ENCODE measurements at places on chromosomes 13 and 19.

GRCh38 chr13:97182111-97182890, 39.8 kb upstream of the MBNL2 start:
- no peak for DNase-seq

- no peak for DNase-seq
Measured at GRCh38 chr13:66518068-66518467, 712.1 kb downstream of the PCDH9 start.

- no peak for DNase-seq
Measured at GRCh38 chr13:106530171-106530851, 5.2 kb downstream of the EFNB2 start.

DNA sequence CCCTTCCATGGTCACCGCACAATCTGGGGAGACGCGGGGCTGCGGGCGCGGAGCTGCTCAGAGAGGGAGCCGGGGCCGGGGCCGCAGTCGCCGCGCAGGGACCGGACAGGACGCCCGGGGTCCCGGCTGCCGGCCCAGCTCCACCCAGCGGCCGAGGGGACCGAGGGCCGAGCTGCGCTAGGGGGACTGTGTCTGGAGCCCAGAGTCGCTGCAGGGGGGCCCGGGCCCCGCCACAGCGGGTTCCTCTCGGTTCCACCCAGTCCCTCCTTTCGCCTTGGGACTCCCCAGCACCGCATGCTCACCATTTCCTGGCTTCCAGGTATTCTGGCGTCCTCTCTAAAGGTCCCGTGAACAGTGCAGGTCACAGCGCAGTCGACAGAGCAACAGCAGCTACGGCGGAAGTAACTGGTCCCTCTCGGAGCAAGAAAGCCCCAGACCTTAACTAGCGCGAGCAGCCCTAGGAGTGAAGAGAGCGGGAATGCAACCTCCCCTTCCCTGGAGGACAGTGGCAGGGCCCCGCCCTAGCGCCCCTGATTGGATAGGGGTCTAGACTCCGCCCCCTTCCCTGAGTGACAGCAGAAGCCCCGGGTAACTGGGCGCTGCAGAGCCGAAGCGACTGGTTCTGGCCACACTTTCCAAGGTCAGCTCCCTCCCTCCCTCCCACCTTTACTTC, at the start of gene ZNF878:
Gene ZNF878, minus strand, starts transcription at position 465 of the 673 bp plus-strand sequence. Its CDS starts 160 bp downstream, at position 305.
- DNase-seq: peak; percentile 89

GRCh38 chr13:74575729-74576125, 441.5 kb upstream of the KLF12 start:
- DNase-seq: peak; percentile 90

GRCh38 chr13:44629465-44630183, 53.5 kb upstream of the TSC22D1 start:
- no peak for DNase-seq

GRCh38 chr13:29067306-29067945, 247.3 kb downstream of the MTUS2 start:
- DNase-seq: no peak

DNA sequence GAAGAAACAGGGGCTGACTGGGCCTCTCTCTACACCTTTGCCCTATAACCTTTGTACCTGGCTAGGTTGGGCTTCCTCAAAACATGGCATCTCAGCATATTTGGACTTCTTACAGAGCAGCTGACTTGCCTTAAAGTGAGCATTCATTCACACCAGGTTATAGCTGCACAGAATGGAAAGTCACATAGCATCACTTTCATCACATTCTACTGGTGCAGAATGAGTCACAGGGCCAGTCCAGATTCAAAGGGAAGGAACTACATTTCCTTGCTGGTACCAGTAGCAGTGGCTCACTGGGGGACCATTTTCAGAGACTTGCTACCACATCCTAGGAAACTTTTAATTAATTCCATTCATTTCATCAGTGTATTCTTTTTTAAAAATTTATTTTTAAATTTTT, 20.3 kb upstream of the TPTE2 start:
- no peak for DNase-seq

DNA sequence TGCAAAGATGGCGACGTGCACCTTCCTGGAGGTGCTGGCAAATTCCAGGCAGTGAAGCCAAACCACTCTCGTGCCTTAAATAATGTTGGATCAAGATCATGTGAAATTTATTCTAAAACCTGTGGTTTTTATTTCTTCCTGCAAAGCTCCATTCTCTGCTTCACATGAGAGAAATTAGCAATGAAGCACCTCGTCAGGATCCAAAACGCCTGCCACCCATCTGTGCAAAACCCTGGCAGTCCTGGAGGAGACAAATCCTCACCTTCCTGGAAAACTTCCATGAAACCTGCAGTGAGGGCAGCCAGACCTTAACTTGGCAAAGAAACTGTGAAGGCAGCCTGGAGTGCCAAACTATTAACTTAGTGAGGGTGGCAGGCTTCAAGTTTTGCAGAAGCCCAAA, 47.6 kb downstream of the CHST8 start:
- no peak for DNase-seq

DNA sequence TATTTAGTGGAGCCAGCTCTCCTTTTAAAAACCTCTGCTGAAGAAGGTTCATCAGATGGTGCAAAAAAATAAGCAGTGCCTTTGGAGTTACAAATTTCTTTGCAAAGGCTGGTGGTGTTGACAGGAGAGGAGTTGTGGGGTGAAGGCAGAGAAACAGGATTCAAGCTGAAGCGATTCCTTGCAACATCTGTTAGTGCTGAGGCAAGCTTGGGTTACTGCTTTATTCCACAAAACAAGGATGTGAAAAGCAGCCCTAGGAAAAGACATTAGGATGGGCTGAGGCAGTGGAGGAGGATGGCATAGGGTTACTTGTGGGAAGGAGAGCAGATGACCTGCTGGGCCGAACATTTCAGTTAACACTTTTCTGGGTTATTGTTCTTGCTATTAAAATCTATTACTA, 390.7 kb downstream of the DLEU7 start:
- DNase-seq: peak; percentile 37

GRCh38 chr13:106916329-106916976, 348.5 kb upstream of the ARGLU1 start:
- no peak for DNase-seq

DNA sequence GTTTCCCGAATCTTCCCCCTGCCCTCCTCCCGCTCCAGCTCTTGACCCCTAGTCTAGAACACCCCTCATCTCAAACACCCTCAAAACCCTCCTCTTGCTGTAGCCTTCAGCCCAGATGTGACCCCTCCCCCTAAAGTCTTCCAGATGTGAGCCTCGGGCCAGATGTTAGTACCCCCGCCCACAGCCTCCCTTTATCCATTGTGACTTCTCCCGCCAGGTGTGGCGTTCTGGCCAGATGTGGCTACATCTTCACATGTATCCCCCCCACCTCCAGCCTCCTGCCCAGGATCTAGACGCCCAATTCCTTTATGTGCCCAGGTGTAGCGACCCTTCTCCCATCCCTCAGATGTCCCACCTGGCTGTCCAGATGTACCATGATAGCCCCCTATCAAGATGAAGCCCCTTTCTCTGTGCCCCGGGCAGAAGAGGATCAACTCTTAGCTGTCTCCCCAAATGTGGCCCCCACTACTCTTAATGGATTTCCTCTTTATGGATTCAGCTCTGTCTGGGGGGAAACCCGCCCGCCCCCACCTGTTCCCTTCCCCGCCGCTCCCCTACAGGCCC, 517 bp upstream of the LTBP4 start:
- peak; percentile 68 for DNase-seq

GRCh38 chr19:52296773-52297600, at the start of gene ZNF480:
Gene ZNF480, plus strand, starts transcription at chr19:52297169. Its CDS starts 3,244 bp downstream, at chr19:52300413.
- DNase-seq: peak; percentile 85

- no peak for DNase-seq
Measured at GRCh38 chr19:15293781-15294491, 38.4 kb downstream of the BRD4 start.

- DNase-seq: no peak
Measured at GRCh38 chr13:100506154-100506553, 82.4 kb downstream of the GGACT start.

GRCh38 chr19:3478409-3479176, 1.7 kb downstream of the SMIM24 start:
- no peak for DNase-seq

DNA sequence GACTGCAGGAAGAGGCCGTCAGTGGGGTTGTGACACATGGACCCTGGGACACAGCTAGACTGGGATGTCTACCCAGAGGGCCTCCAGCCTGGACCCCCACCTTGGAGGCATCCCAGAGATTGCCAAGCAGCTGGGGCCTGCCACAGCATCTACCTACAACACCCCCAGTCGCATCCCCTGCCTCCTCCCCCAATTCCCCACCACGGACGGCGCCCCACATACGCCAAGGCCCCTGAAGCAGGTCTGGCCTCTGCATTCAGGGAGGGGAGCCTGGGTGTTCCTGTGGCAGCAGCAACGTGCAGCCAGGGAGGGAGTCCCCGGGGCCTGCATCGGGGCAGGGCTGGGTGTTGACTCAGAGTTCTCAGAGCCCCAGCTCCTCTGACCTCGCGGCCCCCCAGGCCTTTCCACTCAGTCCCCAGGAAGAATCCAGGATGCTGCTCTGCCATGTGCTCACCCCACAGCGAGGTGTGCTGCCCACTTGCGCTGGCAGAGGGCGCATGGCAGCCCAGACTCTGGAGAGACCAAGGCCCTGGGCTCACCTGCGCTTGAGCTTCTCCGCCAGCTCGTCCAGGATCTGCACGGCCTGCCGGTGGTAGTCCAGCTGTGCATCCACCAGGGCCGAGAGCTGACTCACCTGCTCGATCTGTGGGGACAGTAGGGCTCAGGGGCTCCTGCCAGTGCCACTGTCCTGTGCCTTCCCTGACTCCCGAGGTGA, 19.6 kb downstream of the MPND start:
- DNase-seq: no peak

DNA sequence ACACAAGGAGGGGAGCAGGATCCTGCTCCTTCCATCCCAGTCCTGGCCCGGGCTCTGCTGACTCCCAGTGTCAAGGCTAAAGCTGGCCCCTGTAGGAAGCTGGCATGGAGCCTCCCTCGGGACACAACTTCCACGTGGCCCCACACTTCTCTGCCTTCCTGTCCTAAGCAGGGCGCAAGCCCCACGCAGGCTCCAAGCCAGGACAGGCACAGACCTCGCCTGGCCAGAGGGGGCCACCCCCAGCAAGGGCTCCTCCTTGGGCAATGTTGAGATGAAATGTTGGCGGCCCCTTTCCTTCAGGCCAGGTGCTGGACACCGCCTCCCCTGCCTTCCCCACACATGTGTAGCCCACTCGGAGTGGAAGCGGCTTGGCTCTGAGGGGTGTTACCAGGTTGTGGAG, 66.6 kb downstream of the COL4A1 start:
- DNase-seq: no peak

GRCh38 chr19:54186351-54186750, 3.0 kb downstream of the MBOAT7 start:
- DNase-seq: no peak

- DNase-seq: no peak
Measured at GRCh38 chr19:10749435-10750384, 31.8 kb downstream of the DNM2 start.

- no peak for DNase-seq
Measured at GRCh38 chr13:44292545-44292944, 81.1 kb upstream of the SERP2 start.

- no peak for DNase-seq
Measured at GRCh38 chr13:50291611-50292010, 276.4 kb downstream of the KCNRG start.

- no peak for DNase-seq
Measured at GRCh38 chr13:109162248-109163036, 533.0 kb downstream of the MYO16 start.

DNA sequence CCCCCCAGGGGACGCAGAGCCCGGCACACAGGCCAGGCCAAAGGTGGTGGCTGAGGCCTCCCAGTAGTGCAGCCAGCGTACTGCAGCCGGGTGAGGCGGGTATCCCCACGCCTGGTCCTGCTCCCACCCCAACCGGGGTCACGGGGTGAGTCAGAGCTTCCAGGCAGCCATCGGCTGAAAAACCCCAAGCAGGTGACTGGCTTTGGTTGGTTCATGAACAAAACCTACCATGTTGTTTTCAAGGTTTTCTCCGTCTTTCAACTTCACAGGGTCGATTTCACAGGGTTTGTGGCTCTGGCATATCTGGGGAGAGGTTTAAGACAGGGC, 42.1 kb upstream of the C13orf46 start:
- no peak for DNase-seq

DNA sequence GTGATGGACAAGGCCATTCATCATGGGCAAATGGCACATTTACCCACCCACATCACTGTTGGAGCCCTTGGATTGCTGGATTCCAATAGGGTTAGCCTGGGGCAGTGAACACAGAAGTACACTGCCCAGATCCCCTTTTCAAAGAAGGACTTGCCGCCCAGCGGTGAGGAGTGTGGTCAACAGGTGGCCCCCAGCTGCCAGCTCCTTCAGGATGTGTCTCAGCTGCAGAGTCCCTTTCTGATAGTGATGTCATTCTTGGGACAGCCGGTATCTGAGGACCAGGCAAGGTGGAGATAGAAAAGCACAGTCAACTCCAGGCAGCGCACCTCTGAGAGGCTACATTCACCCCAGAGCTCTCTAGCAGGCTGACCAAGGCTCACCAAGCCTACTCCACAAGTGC, 16.9 kb downstream of the ERICH6B start:
- no peak for DNase-seq

GRCh38 chr19:34109596-34109995, 62.7 kb upstream of the LSM14A start:
- DNase-seq: no peak

DNA sequence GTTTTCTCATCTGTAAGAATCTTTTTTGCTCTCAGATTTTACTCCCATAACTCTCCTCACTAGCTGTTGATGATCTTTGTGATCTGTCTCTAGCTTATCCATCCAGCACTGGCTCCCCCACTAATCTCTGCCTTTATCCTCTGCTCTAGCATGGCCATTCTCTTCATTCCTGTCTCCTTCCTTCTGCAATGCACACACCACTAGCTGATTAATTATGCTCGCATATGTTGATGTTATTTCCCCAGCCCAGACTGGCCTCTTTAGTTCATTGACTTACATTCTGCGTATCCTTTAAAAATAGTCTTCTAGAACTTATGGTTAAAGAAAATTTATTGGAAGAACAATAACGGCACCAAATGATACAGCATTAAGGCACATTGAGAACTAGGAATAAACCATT, 52.5 kb downstream of the DGKH start:
- no peak for DNase-seq

GRCh38 chr13:32914686-32915085, 101.5 kb upstream of the KL start:
- DNase-seq: no peak

DNA sequence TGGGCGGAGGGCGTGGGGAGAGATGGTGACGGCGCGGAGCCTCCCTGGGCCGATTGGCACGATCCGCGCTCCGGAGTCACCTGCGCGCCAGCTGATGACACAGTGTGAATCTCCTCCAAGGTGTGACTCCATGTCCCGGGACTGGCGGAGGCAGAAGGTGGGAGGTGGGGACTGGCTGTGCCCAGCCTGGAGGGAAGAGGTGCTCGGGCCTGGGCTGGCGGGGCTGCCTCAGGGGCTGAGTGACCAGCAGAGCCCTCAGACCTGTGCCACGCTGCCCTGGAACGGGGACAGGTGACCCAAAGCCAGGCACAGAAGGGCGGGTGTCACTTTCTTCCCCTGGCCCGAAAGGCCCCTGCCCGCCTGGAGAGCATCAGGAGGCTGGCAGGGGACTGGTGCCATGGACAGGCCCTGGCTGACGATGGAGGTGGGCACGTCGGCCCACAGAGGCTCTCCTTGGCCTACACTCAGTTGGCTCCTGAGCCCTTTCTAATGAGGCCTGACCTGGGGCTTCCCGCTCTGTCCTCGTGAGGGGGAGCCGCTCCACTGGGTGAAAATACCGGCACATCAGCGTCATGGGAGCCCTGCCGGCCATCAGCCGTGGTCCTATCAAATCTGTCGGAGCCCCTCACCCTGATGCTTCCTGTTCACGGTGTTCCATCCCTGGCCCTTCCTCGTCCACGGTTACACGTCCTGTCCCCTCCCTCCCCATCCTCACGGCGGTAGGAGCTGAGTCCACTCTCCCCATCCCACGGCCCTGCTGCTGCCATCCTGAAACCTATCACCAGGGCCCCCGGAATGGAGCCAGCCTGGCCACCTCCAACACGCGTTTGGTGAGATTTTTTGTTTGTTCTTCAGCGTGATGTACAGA, 75.6 kb downstream of the SPACA7 start:
- DNase-seq: no peak
